ENCODE measurements at places on chromosomes 1 and 21.

DNA sequence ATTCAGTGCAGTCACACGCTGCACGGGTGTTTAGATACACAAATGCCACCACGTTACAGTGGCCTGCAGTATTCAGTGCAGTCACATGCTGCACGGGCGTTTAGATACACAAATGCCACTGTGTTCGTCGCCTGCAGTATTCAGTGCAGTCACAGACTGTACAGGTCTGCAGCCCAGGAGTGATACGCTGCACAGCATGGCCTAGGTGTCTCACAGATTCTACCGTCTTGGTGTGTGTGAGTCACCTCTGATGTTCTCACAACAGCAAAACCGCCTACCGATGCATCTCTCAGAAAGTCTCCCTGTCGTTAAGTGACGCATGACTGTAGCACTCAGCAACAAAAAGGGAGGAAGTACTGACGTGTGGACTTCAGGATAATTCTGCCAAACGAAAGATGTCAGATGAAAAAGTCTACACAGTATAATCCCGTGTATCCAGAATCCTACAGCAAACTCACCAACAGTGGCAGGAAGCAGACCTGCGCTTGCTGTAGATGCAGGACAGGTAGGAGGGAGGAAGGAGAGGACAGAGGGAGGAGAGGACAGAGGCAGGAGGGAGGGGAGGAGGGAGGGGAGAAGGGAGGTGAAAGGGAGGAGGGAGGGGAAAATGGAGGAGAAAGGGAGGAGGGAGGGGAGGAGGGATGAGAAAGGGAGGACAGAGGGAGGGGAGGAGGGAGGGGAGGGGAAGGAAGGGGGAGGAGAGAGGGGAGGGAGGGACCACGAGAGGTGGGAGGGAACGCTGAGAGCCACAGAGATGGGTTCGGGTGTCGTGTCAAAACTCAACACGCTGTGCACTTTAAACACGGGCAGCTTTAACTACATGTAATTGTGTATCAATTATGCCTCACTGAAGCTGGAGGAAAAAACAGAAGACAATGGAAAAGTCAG lies 36.3 kb upstream of the PCBP3 start:
- peak; percentile 6 for DNase-seq

- DNase-seq: peak; percentile 71
These were observed 662.5 kb downstream of the PLA2G4A start for GRCh38 chr1:187491082-187491720.

GRCh38 chr1:40755067-40755466 lies 28.5 kb upstream of the KCNQ4 start:
- DNase-seq: no peak

GRCh38 chr1:151847867-151848596 lies 5.5 kb downstream of the THEM5 start:
- no peak for DNase-seq

DNA sequence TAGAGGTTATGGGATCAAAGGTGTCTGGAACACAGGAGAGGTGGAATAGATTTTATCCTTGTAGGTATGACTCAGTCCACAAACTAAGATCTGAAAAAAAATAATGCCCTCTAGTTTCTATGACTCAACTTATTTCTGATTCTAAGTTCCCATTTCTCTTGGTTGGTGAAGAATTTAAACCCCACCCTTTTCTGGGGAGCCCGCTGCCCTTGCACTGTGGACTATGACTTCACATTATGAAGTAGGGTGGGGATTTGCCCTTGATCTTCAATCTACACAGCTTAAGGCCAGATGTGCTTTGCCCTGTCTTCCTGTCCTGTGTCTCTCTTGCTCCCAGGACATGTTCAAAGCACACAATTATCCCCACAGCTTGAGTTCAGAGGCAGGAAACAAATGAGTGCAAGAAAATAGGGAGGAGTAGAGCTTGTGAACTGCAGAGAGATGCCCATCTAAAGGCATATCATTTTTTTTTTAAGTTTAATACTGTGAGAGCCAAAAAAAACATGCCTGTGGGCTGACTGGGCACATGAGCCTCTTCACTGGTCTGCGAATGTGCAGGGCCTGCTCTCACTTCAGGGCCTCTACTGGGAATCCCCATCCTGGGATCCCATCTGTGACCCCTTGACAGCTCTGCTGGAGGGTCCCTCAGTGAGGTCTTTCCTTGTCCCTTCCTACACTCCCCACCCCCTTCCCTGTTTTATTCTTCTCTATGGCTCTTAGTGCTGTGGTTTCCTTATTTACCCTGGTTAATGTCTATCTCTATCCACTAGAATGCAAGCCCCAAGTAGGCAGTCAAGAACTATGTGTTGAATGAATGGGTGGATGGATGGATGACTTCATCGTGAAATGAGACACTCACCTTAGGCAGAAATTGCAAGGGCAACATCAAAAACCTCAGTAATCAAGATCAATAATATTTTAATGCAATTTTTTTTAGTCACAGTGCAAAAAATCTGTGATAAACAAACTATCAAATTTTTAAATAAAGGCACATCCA lies 61.5 kb downstream of the CD58 start:
- DNase-seq: peak; percentile 78

- DNase-seq: peak; percentile 37
These were observed 985 bp downstream of the SYT6 start for GRCh38 chr1:114152508-114153260.

GRCh38 chr1:62800281-62800680 lies 16.3 kb downstream of the ATG4C start:
- no peak for DNase-seq

- peak; percentile 76 for DNase-seq
These were observed 577.2 kb upstream of the ZRANB2 start for GRCh38 chr1:71657891-71658679.

DNA sequence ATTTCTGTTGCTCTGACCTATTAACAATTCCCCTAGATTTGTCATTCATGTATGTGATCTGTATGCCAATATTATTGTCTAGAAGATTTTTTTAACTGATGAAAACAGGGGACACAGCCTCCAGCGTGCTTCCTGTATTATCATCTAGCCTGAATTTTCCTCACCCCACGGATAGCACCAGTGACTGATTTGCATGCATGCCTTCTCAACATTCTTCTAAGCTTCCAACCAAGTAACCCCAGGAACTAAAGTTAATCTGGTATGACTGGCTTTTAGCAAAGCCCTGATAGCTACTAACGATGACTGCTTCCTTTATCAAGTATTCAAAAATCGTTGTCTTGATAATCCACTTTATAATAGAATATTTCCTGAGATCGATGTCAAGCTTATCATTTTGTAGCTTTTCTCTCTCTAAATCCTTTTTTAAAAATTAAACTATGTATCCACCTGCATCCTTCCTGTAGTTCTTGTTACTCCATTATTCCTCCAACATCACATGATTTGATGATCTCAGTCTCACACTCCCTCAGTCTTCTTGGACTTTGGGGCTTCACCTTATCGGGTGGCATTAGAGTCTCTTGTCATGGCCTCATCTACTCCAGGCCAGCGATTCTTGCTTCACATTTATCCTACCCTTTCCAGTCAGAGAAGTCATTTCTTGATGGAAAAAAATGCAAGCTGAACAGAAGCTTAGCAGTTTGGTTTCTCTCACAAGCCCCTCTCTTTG lies 19.0 kb downstream of the BCAR3 start:
- peak; percentile 69 for DNase-seq

- no peak for DNase-seq
These were observed 53.5 kb upstream of the DUSP10 start for GRCh38 chr1:221795380-221795779.

DNA sequence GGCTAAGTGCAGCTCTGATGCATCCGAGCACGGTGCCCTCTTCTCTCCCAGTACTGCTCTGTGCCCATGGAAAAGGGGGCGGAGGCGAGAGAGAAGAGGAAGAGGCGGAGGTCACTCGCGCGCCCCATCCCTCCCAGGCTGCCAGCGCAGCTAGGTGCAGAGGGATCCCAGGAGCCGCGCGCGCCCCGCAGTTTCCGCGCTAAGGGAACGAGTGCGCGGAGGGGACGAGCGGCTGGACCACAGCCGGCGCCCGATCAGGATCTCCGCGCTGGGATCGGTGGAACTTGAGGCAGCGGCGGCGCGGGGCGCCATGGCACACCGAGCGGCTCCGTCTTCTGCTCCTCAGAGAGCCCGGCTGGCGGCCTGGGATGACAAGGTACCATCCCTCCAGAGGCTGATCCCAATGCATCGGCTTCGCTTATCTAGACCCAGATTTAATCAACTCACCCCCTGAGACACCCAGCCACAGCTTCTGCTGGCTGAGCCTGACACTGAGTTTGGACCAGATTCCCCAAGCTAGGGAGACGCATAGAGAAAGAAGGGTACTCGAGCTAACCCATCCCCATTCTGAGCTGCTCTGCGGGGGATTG lies at the start of gene PTGFR:
Gene PTGFR (plus strand): TSS at position 114 of the 590 bp plus-strand sequence. CDS start 1,770 bp downstream, outside the sequence.
- peak; percentile 29 for DNase-seq

DNA sequence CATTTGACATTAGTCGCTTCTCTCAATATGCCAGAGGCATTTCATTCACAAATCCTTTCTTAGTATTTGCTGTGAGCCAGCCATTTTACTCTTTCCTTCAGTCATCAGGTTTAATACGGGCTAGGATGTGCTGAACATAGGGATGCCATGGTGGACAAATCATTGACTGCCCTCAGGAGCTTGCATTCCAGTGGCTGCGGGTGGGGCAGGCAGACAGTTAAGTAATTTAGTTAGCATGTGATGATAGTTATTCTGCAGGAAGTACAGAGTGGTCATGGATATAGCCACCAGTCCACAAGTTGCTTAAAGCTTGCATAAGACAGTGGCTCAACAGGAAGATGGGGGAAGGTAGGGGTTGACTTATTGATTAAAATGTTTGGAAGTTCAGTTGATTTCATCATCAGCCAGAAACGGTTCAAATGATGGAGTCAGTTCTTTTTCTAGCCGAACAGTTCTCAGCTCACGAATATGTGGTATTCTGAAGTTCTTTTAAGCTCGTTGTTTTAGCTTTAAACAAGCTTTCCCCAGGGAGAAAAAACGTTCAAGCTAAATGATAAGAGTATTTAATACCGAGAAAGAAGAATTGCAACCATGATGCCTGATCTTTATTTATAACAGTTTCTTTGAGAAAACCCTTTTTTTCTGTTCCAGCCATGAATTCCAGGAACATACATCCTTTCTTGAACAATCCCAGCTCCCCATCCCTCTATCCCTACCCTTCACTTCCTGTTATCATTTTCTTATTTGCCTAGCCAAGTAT lies 1.4 kb downstream of the SLC22A15 start:
- peak; percentile 86 for DNase-seq

DNA sequence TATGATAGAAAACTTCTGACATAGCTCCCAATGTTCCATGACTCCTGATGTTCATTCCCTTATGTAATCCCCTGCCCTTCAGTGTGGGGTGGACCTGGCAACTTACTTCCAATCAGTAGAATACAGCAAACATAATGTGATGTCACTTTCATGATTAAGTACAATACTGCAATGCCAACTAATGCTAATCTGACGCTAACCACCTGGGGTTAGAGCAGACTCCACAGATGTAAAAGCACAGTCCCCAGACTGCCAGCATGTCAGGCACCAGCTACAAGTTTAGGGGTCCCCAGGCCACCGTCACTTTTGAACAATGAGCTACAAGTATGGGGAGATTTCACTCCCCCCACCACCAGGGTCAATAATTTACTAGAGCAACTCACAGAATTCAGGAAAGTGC lies 32.3 kb upstream of the FBXO28 start:
- no peak for DNase-seq

DNA sequence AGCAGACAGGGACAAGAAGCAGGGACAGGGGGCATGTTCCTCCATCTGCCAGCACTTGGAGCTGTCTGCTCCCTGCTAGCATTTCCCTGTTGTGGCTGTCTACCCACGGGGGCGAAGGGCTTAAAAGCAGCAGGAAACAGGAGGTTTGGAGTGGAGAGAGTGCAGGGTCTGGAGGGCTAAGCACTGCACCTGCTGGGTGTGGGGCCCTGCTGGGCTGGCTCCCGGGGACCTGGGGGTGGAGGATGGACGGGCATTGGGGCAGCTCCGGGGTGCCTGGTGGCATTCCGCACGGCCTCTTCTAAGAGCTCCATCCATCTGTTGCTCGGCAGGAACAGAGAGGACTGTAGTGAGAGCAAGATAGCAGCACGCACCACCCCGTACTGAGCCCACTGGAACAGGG lies 21.2 kb downstream of the LRRC71 start:
- DNase-seq: no peak

DNA sequence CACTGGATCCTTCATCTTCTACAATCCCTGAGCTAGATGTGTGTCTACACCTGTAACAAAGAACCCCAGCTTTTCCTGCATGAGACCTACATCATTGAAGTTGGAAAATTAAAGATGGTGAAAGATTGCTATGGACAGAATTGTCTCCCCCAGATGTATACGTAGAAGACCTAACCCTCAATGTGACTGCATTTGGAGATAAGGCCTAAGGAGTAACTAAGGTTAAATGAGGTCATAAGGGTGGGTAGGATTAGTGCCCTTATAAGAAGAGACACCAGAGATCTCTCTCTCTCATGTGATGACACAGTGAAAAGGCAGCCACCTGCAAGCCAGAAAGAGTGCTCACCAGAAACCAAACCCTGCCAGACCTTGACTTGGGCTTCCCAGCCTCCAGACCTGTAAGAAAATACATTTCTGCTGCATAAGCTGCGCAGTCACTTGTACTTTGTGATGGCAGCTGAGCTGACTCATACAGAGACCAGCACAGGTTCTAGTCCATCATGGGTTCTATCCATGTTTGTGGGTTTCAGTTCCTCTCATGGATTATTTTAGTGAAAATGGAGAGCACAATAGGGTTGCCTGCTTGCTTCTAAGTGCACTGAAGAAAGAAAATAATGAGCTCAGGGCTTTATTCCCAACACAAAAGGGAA lies 180.8 kb downstream of the TPR start:
- no peak for DNase-seq

DNA sequence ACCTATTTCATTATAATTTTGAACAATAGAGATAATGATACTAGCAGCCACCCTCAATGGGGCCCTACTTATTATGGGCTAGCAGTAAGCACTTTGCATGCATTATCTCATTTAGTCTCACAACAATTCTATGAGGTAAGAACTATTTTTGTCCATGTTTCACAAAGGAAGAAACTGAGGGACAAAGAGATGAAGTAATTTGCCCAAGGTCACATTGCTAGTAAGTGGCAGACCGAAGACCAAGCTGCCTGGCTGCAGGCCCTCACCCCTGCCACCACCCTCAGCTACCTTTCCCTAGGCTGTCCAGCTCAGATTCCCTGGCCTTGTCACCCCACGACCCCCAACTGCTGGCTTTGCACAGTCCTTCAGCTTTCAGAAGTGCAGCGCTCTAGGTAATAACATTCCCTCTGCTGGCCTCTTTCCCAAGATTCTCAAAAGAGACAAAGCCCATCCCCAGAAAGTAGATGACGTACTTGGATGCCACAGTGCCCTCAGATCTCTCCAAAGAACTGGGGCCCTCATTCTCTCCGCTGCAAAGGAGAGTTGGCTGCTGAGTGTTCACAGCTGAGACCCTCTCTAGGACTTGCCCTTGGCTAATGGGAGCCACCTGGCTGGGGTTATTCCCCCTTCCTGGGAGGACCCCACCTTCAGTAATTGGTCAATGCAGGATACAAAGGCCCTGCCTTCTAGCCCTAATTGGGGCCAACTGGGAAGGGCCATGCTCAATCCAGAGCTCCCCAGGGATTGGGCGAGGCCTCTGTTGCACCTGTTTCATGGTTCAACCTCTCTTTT lies 39.5 kb downstream of the IRF2BP2 start:
- no peak for DNase-seq
